GM23338 (cell line): ENCODE measurements at places on chromosomes 11 and 22. TPM values are rescaled to one million over a fixed set of nuclear protein-coding genes. Genes with fewer than 3 reads are reported as not detected.

The MAP6 gene
- total RNA-seq: 0.50 and 1.2 TPM in 2 replicates

The CNTF gene
- 1.8 and 1.9 TPM in 2 replicates for total RNA-seq

GRCh38 chr11:27381238-27381666 is 18.2 kb upstream of the CCDC34 start:
- no peak overlapping the region for H3K4me3 ChIP-seq
- H3K27ac ChIP-seq: no peak overlapping the region
- peaks cover 36% of the 10 kb centered on the region for H3K36me3 ChIP-seq
- DNase-seq: no peak
- no peaks in the 10 kb centered on the region for H3K27me3 ChIP-seq
- H3K4me1 ChIP-seq: peaks cover 6% of the 10 kb centered on the region; the same call in 1 of the 2 replicates

DNA sequence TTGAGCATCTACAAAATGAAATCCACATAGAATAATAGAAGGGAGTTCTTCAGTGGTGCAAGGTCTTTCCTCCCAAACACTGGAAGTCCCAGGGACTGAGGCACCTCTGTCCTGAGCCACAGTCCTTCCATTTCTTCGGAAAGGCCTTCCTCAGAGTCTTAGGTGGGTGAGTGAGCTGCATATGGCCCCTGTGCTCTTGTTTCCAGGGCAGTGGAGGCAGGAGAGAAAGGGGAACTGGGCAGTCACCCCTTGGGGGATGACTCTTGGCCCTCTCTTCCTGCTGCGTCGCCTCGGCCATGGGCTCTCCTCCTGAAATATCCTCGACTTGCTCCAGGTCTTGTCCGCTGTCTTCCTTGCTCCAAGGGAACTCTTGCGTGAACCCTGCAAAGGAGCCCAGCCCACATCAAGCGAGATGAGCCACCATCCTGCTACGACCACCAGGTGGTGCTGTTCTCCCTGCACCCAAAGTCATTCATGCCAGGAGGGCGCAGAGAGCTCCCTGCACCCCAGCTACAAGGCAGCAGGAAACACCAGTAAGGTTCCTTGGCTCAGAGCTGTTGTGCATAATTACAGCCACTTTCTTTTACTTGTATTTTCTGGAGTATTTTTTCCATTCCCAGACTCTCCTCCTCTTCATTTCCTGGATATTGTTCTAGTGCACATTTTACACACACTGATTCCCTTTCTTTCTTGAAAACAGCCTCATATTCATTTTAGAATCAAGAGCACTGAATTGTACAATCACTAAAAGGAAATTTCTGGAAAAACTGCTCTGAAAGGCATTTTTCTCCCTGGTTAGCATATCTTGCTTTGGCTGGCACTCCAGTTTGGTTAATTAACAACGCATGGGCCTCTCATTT is 397.8 kb downstream of the OPCML start:
- H3K27me3 ChIP-seq: no peaks in the 10 kb centered on the region
- H3K4me3 ChIP-seq: no peak overlapping the region
- H3K36me3 ChIP-seq: no peaks in the 10 kb centered on the region
- DNase-seq: peak; percentile 90
- H3K4me1 ChIP-seq: peaks cover 17% of the 10 kb centered on the region
- H3K27ac ChIP-seq: no peak overlapping the region

- H3K27me3 ChIP-seq: no peaks in the 10 kb centered on the region; the same call in 1 of the 2 replicates
- H3K4me3 ChIP-seq: no peak overlapping the region
- H3K4me1 ChIP-seq: peaks cover 6% of the 10 kb centered on the region
- H3K36me3 ChIP-seq: no peaks in the 10 kb centered on the region
- no peak overlapping the region for H3K27ac ChIP-seq
Observed at GRCh38 chr22:23138584-23139435, 3.0 kb downstream of the RSPH14 start.

DNA sequence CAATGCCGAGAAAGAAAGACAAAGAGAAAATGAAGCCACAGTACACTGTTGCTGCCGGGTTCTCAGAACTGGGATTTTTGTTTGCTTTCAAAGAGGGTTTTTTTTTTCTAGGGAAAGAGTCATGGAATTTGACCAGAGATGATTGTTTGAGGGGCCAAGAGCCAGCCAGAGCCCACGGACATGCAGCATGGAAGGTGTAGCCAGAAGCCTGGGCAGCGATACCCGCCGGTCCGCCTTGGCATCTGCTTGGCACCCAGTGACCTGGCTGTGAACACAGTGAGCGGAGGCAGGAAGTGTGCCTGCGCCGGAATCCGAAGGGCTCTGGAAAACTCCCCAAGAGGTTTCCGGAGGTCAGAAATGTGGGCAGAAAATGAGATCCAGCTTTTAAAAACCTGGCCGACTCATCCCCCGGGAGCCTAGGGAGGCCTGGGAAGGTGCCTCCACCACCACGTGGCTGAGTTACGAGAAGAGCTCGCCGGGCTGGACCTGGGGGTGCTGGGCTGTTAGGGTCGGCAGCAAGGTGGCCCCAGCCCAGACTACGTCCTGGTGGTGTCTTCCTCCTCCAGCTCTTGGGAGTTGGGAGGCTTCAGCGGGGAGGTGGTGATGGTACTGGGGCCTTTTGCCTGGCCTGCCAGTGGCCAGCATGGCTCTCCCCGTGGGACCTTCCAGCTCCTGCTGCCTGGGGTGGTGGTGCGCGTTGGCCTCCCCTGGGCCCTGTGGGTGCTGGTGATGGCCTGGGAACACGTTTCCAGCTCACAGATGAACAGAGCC is 61.6 kb upstream of the PPARA start:
- H3K27ac ChIP-seq: no peak overlapping the region
- H3K4me3 ChIP-seq: no peak overlapping the region
- no peak for DNase-seq
- no peaks in the 10 kb centered on the region for H3K4me1 ChIP-seq
- H3K27me3 ChIP-seq: no peaks in the 10 kb centered on the region
- H3K36me3 ChIP-seq: no peaks in the 10 kb centered on the region

GRCh38 chr22:42317008-42317407 is 46.6 kb upstream of the TCF20 start:
- no peak overlapping the region for H3K27ac ChIP-seq
- no peak for DNase-seq
- no peaks in the 10 kb centered on the region for H3K36me3 ChIP-seq
- no peaks in the 10 kb centered on the region for H3K4me1 ChIP-seq

DNA sequence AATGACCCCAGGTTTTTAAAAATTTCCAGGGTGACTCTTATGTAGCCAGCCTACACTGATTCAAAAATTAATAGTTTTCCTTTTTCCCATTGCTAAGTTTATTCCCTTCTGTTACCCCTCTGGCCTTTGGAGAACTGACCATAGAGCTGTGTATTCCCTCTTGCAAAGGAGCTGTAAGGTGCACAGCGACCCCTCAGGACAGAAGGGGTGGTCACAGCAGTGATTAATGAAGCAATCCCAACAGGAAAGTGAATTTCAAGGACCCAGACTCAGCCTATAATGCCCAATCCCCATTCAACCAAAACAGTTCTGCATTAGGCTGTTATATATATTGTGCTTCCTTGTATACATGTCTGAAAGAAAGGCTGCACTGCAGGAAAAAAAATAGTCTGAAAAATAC is 147.1 kb downstream of the WT1 start:
- DNase-seq: peak; percentile 59
- H3K36me3 ChIP-seq: no peaks in the 10 kb centered on the region
- no peak overlapping the region for H3K27ac ChIP-seq
- no peaks in the 10 kb centered on the region for H3K27me3 ChIP-seq
